ENCODE measurements at places on chromosomes 7 and 10.

DNA sequence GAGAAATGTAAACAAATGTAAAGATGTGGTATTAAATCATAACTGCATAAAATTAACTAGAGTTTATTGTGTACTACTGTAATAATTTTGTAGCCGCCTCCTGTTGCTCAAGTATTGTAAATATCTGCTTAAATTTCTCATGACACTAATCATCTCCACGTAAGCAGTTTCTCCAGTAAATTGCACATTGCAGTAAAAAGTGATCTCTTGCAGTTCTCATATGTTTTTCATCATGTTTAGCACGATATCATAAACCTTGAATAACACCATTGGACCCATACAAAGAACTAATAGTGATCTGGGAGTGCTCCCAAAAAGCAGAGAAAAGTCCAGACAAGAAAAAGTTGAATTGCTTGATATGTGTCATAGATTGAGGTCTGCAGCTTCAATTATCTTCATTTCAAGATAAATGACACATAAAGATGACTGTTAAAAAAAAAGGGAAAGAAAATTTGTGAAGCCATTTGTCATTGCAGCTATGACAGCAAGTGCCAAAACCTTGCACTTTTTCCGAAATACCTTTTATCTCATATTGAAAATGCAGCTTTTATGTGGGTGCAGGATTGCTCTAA, 15.3 kb downstream of the LIPA start:
- DNase-seq, result no peak

DNA sequence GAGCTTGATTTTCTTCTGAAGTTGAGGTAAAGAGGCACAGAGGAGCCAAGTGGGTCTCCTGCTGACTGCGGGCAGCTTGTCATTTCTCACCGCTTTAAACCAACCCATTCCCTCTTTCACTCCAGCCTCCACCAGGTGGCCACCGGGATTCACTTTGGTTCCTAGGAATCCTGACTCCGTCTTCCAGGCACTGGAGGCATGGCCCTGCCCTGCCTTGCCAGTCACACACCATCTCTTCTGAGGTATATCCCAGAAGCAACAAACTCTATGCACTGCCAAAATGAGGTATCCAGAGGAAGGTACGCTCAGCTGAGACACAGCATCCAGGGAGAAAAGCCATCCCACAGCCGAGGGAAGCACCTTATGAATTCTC, 280.8 kb downstream of the TNS3 start:
- DNase-seq, result no peak

DNA sequence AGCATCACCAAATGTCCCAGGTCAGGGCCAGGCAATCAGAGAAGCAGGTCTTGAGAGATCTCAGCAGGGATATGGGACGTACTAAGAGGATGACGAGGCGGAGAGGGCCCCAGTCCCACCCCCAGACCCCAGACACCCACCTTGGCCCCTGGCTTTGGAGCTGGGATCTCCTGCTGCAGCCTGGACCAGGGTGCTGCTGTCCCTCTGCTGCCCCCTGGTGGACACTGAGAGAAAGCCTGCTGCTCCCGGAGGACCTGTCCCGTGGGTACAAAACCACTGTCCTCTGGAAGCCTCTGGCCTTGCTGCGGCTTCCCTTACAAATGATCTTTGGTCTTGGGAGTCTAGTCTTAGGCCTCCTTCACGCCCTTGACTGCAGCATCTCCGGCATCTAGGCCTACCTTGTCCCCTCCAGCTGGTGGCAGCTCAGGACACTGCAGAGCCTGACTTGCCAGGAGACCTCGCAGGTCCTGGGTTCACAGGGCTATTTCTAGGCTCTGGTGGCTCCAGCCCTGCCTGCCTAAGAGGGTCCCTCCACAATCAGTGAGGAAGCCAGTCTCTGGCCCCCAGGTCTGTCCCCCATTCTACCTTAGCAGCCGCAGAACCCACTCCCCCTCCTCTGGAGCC, 97.1 kb downstream of the RGS10 start:
- peak; percentile 87 for DNase-seq

DNA sequence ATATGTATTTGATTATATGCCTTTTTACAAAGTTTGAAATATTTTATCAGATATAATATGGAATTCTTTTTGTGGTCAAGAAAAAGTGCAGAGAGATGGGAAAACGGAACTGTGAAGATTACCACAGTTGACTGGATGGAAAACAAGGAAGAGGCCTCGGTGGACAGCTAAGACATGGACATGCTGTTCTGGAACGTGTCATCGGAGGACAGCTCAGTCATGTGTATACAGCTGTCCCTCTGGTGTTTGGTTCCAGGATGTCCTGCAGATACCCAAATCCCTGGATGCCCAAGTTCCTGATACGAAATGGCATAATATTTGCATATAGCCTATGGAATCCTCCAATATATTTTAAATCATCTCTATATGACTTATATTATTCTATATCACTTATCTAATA, 49.4 kb downstream of the TRIL start:
- no peak for DNase-seq

- no peak for DNase-seq
Measured at GRCh38 chr7:91846436-91846835, 34.1 kb downstream of the MTERF1 start.

- DNase-seq, result no peak
Measured at GRCh38 chr7:139871820-139872219, 42.8 kb downstream of the TBXAS1 start.

- DNase-seq, result no peak
Measured at GRCh38 chr7:47816647-47817046, 131.6 kb downstream of the PKD1L1 start.

GRCh38 chr7:122298618-122299017, 5.9 kb downstream of the FEZF1 start:
- no peak for DNase-seq

GRCh38 chr7:85039196-85039923, 147.5 kb downstream of the SEMA3D start:
- DNase-seq, result no peak

- DNase-seq, result no peak
Measured at GRCh38 chr10:52768001-52768532, 4.5 kb downstream of the MBL2 start.

- no peak for DNase-seq
Measured at GRCh38 chr7:80187279-80187678, 52.6 kb downstream of the GNAI1 start.

- DNase-seq, result no peak
Measured at GRCh38 chr10:12346707-12347106, 2.6 kb upstream of the CAMK1D start.

DNA sequence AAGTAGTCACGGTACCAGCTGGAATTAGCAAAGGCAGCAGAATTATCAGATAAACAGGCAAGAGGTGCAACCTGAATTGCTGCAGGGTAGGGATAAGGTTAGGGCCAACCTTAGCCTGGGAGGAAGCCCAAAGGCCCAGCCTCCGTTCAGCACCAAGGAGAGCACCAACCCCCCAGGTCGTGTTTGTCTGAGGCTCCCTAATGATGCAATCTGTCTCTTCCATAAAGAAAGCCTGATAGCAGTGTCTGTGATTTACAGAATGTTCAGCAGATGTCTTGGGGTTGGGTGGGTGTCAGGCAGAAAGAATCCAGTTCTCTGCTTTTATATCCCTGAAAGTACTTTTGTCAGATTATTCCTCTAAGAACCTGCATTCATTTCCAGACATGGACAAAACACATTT, 328.4 kb upstream of the AOAH start:
- peak; percentile 72 for DNase-seq

DNA sequence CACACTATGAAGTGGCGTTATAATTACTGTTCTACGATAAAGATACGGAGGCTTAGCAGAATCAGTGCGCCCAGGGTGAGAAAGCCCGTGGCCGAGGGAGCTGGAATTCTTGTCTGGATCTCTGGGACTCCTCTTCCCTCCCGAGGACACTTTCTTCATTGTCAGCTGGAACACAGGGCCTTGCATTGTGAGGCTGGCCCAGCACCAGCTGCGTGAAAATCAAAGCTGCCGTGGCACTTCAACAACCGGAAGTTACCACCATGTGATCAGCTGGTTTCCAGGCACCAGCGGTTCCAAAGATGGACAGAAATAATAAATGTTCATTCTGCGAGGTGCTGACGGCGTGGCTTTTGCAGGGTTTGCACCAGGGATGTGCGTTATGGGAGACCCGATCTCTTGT, 234.0 kb upstream of the PITRM1 start:
- DNase-seq, result no peak

DNA sequence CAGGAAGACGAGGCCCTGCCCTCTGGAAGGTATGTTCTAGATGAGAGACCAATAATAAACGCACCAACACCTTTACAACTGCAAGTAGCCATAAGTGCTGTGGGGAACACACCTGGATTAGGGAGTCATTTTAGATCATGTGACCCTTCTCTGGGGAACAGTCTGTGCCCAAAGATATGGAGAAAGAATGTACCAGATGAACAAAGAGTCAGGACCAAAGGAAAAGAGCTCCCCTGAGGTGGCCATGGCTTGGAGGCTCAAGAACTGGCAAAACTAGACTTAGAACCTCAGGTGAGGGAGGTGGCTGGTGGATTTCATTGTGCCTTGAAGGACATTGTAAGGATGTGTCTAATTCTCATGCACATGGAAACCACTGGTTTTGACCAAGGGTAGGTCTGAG, 10.3 kb upstream of the EN2 start:
- no peak for DNase-seq

DNA sequence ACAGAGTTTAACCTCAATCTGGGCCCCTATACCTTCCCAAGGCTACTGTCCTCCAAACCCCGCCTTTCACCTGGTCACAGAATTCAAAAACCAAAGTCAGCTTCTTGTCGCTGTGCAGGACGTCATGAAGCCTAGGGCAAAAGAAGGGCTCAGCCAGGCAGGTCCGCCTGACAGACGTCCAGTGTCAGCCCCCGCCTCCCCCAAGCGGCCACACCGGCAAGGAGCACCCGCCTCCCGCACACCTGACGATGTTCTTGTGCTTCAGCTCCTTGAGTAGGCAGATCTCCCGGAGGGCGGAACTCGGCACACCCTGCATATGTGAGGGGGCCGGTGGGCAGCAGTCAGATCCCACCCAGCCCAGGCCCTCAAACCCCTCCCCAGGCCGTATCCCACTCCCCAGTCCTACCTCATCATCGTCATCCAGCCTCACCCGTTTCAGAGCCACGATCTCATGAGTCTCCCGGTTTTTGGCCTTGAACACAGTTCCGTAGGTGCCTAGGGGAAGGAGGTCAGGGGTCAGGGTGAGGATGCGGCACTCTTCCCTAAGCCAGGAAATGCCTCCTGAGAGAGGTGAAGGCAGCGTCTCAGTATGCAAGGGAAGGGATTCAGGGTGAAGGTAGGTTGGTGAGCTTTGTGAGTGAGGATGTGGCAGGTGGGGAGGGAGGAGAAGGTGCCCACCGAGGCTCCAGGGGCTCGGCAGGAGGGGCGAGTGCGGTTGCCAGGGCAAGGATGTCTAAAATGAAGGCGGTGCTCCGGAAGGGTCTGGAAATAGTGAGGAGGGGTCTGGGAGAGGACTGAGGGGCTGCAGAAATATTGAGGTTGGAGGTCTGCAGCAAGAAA, 811 bp downstream of the CDK5 start:
- DNase-seq, result no peak

- no peak for DNase-seq
Measured at GRCh38 chr7:157539521-157539920, 202.7 kb downstream of the DNAJB6 start.

DNA sequence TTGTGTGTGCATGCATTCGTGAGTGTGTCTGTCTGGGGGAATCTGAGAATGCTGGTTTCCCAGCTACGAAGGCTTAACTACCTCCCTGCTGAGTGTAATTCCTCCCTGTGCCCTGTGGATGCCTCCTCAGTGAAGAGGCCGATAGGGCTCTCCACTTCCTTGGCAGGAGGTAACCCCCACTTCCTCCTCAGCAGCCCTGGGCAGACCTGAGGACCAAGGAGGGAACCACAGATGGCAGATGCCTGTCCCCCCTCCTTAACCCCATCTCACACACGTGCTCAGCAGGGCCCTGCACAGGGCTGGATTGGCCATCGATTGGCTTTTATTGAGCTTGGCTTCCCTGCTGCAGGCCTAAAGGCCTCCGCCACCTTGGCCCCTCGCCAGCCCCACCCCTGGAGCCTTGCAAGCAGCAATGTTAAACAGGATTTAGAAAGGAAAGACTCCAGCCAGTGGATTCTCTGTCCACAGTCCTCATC, 45.6 kb upstream of the LRRC4 start:
- no peak for DNase-seq

- no peak for DNase-seq
Measured at GRCh38 chr10:82981137-82981723, 1106.2 kb downstream of the NRG3 start.

DNA sequence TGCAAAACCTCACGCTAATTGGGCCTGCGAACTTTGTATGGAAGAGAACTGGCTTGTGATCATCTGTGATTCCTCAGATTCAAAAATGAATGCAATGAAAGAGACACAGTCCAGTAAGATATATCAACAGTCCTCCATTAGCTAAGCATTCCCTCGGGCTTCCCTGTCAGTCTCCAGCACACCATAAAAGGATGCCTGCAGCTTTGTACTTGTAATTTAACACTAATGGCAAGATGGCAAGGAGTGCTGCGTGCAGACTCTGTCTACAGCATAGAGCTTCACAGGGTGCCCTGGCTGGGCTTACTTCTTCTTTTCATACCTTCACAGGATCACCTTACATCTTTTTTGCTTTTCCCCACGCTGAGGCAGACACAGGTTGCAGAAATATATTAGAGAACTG, 200.0 kb downstream of the GFRA1 start:
- DNase-seq, result no peak

DNA sequence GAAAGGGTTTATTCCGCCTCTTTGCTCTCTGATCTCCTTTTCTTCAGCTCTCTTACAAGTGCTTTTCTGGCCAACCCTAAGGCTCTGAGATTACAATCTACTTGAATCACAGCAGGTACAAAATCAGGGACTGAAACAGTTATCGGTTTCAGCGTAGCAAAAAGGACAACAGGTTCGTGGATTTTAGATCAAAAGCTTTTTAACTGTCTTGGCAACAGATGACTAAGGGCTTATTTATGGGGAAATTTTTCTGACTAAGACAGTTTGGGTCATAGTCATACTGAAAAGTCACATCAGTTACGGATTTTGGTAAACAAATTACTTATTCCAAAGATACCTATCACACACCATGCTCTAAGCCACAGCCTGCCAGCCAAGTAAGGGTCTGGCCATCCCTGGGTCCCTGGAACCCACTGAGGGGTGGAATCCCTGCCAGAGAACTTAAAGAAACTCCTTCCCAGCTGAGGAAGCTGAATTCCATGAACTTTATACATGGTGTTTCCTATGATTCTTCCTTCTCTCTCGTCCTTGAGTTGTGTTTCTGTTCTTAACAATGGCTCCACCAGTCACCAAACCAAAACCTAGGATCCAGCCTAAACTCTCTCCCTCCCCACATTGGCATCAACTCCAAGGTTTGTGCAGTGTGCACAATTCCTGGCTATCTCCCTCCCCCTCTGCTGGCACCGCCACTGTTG, 169.3 kb downstream of the FAM107B start:
- no peak for DNase-seq

Data from DND-41 (cell line).